ENCODE measurements at places on chromosomes 7 and 10.
A peak's percentile ranks its signal among the peaks of the same experiment; 100 is the strongest.

DNA sequence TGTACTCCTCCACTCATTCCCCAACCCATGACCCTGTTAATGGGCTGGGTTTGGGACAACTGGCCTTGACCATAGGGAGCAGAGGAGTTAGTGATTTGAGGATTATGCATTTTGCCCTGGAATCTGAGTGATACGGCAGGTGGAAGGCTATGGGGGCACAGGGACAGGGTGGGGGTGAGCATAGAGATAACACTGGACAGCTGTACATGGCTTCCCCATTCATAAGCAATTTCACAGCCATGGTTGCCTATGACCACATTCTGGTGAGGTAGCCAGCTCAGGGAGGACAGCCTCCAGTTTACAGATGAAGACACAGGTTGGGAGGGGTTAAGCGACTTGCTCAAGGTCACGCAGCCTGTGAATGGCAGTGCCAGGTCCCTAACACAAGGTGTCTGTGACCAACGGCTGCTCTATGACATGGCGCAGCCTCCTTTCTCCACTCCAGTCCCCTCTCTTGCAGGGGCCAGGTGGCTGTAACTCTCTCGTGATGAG lies 319.5 kb downstream of the PLXNA4 start:
- no peak for DNase-seq

GRCh38 chr7:43636093-43636492 lies 53.2 kb downstream of the STK17A start:
- no peak for DNase-seq

- DNase-seq, result no peak
Observed at GRCh38 chr10:12547301-12547771, 198.0 kb downstream of the CAMK1D start.

GRCh38 chr10:10852464-10852863 lies 165.2 kb upstream of the CELF2 start:
- DNase-seq, result no peak

DNA sequence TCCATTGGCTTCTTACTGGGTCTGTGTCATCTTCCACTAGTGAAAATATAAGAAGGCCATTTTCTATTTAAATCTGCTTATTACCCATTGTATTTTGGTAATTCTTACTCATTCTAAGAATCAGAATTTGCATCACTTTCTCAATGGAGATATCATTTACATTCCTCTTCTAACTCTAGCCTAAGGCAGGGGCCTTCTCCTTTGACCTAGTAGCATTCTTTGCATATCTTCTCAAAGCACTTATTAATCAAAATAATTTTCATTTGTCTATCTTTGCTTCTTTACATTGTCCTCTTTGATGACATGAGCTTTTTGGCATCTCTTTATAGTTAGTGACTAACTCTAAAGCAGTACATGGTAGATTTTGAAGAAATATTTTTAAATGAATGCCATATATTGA lies 400.9 kb upstream of the SEMA3D start:
- DNase-seq, result no peak

DNA sequence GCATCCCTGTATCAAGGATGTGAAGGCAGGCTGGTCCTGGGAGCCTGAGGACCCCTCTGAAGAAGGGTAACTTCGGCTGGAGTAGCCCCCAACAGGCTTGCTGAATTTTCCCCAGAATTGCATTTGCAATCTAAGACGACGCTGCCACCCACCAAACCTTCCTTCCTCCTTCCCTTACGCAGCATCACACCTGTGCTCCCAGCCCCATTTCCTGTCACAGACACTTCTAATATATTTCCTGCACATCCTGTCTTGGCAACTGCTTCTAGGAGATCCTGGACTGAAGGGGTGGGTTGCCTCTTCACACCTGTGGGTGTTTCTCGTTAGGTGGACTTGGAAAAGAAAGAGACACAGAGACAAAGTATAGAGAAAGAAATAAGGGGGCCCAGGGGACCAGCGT lies 9.4 kb upstream of the PGAM1 start:
- DNase-seq, result no peak

DNA sequence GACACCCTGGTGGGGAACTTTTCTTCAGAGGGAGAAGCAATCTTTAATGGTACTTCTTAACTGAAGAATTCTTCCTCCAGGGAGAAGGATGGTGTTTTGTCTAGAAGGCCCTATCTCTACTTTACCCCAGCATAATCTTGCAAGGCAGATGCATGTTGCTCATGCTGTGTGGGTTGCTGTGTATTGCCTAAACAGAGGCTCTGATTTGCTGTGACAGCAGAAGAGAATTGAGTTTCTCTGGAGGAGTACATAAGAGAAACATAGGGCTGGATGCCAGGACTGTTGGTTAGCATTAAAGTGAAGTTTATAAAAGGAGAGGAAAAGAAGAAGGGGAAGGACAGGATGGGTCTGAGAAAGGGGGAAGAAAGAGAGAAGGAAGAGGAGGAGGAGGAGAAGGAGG lies 248.1 kb upstream of the HPS1 start:
- DNase-seq, result no peak

- DNase-seq, result no peak
Observed at GRCh38 chr10:5492929-5493576, 6.3 kb downstream of the CALML5 start.

GRCh38 chr10:43071865-43072650 lies 4.8 kb upstream of the RET start:
- peak; percentile 63 for DNase-seq

GRCh38 chr7:5557920-5558401 lies 134.3 kb upstream of the TNRC18 start:
- no peak for DNase-seq

All from glutamatergic neuron (in vitro differentiated cells).